Endodermal cell (in vitro differentiated cells): ENCODE measurements at places on chromosomes 6 and 20.

DNA sequence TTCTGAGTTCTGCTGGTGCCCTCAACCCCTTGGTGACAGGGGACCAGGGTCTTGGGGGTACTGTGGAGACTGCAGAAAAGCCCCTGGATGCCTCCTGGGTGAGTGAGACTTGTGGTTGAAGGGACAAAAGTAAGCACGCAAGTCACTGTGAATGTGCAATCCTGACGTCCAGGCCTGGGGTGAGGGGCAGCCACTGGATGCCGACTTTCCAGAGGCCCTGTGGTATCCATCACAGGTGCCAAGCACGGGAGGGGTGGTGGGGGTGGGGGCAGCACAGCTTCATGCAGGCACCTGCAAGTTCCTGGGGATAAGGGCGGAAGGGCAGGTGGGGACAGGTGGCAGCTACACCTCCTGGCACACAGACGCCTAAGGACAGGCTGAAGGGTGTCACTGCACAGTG is 20.1 kb upstream of the UBE2V1 start:
- H3K36me3 ChIP-seq = peaks cover 38% of the 10 kb centered on the region
- H3K4me3 ChIP-seq = no peak overlapping the region
- no peaks in the 10 kb centered on the region for H3K4me1 ChIP-seq
- no peak for DNase-seq

DNA sequence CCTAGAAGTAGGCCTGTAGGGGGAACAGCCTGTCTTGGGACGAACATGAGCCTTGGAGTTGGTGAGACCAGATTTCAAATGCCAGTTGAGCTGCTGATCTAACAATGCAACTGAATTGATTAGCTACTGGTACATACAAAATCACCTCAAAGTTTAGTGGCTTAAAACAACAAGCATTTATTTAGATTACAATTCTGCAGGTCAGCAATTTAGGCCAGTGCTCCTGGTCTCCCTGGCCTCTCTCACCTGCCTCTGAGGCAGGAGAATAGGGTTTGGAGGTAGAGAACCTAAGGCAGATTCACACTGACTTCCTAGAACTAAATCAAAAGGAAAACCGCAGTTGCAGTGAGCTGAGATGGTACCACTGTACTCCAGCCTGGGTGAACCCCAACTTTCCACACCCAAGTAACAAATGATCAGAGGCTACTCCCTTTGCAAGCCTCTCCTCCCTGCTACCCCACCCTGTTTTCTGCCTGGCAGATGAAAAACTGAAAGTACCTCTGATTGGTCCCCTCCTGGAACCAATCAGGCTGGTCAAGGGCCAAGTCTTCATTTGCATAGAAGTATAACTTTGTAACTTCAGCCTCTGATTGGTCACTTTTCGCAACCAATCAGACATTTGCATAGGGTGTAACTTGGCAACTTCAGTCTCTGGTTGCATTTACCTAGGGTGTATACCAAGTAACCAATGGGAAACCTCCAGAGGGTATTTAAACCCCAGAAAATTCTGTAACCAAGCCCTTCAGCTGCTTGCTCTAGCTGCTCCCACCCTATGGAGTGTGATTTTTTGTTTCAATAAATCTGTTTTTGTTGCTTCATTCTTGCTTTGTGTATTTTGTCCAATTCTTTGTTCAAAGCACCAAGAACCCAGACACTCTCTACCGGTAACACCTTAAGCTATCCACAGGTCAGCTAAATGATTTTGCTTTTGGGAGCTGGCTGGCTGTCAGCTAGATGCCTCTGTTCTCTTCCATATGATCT is 8.1 kb upstream of the UBR2 start:
- no peak for DNase-seq
- H3K4me1 ChIP-seq = no peaks in the 10 kb centered on the region
- no peak overlapping the region for H3K4me3 ChIP-seq

- no peaks in the 10 kb centered on the region for H3K36me3 ChIP-seq
- H3K27me3 ChIP-seq = peaks cover 17% of the 10 kb centered on the region
- H3K27ac ChIP-seq = no peak overlapping the region
- no peak overlapping the region for H3K4me3 ChIP-seq
- H3K4me1 ChIP-seq = no peaks in the 10 kb centered on the region
- DNase-seq = no peak
These were observed 1.1 kb downstream of the CLPSL2 start for GRCh38 chr6:35777356-35778102.

GRCh38 chr6:37779902-37780628 is 39.5 kb upstream of the ZFAND3 start:
- H3K27me3 ChIP-seq = peaks cover 15% of the 10 kb centered on the region
- H3K4me1 ChIP-seq = peaks cover 3% of the 10 kb centered on the region
- H3K4me3 ChIP-seq = no peak overlapping the region
- no peaks in the 10 kb centered on the region for H3K36me3 ChIP-seq

DNA sequence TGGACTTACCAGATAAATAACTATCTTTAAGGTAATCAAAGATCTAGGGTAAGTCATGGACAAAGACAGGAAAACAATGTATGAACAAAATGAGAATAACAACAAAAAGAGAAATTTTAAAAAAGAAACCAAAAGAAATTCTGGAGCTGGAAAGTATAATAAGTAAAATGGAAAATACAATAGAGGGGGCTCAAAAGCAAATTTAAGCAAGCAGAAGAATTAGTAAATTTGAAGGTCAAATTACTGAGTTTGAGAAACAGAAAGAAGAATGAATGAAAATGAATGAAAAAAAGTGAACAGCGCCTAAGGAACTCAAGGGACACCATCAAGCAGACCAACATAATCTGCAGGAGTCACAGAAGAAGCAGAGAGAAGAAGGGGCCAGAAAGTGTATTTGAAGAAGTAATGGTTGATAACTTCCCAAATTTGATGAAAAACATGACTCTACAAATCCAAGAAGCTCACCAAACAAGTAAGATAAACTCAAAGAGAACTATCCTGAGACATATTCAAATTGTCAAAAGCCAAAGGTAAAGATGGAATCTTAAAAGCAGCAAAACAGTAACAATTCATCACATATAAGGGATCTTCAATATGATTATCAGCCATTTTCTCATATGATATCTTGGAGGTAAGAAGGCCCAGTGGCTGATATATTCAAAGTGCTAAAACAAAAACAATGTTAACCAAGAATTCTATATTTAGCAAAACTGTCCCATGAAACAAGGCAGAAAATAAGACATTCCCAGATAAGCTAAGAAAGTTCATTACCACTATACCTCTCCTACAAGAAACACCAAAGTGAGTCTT is 218.5 kb downstream of the FOXC1 start:
- no peaks in the 10 kb centered on the region for H3K36me3 ChIP-seq
- no peak for DNase-seq
- no peak overlapping the region for H3K27ac ChIP-seq
- no peaks in the 10 kb centered on the region for H3K4me1 ChIP-seq
- no peaks in the 10 kb centered on the region for H3K27me3 ChIP-seq
